ENCODE measurements at places on chromosomes 6 and 20.
A peak's percentile ranks its signal among the peaks of the same experiment; 100 is the strongest.

- H3K36me3 ChIP-seq: peaks cover 24% of the 10 kb centered on the region
- no peak for DNase-seq
- H3K27ac ChIP-seq: no peak overlapping the region
- H3K27me3 ChIP-seq: no peaks in the 10 kb centered on the region
These were observed 7.8 kb downstream of the UBE3D start for GRCh38 chr6:83057705-83058321.

DNA sequence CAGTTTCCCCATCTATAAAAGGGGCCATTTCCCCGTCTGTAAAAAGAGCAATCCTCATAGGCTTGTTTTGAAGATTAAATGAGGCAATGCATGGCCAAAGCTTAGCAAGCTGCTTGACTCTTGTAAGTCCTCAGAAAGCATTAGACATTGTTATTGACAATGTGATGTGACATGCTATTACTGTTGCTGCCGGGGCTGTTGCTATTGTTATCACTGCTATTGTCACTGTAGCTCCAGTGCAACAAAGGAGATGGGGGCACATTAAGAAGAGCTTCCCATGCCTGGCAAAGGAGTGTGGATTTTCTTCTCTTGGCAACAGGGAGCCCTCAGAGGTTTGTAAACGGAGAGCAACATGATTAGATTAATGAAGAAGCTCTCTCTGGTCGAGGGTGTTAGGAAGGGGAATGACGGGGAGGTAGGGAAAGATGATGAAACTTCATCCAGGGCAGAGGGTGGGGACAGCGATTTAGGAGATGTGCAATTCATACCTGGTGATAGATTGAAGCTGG, 33.1 kb upstream of the FAM83D start:
- peak overlapping the region; percentile 67 for H3K27ac ChIP-seq
- peaks cover 25% of the 10 kb centered on the region for H3K36me3 ChIP-seq
- H3K4me1 ChIP-seq: peaks cover 30% of the 10 kb centered on the region
- H3K4me3 ChIP-seq: peak overlapping the region; percentile 3
- no peak for DNase-seq

GRCh38 chr6:39389484-39389767, 66.9 kb upstream of the KCNK16 start:
- peaks cover 9% of the 10 kb centered on the region for H3K27me3 ChIP-seq
- no peak overlapping the region for H3K4me3 ChIP-seq
- no peaks in the 10 kb centered on the region for H3K4me1 ChIP-seq
- no peaks in the 10 kb centered on the region for H3K36me3 ChIP-seq
- H3K27ac ChIP-seq: no peak overlapping the region

DNA sequence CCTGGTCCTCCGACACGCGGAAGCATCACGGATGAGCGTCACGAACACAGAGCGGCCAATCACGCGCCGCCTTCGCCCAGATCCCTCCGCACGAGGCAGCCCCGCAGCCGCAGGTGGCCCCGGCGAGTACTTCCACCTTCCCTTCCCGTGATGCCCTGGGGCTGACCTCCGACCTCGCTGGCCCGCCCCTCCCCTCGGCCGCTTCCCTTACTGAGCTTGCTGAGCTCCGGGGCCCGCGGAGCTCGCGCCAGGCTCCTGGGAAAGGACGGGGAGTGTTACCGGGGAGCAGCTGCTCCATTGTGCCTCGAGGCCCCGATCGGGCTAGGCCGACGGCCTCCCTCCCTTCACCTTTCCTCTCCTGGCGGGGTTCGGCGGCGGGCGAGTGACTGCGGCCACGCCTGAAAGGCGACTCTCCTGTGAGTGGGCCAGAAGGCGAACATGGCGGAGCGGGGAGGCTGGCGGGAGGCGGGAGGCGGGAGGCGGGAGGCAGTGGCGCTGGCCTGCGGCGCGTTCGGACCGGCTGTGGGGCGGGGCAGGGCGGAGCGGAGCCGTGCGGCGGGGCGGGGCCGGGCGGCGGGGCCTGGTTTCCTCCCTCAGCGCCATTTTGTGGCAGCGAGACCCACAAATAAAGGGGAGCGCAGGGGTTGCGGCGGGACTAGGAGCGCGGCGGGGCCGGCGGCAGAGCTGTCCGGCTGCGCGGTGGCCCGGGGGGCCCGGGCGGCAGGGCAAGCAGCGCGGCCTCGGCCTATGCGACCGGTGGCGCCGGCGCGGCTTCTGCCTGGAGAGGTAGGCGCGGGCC, at the start of gene WTAP:
TSS of gene WTAP (plus strand) at position 589 of the 799 bp plus-strand sequence. CDS start 8,760 bp downstream, outside the sequence.
- no peaks in the 10 kb centered on the region for H3K27me3 ChIP-seq
- H3K4me1 ChIP-seq: peaks cover 37% of the 10 kb centered on the region
- peak within 1 kb of the TSS; percentile 97 for H3K4me3 ChIP-seq
- peaks cover 61% of the 10 kb centered on the region for H3K36me3 ChIP-seq

DNA sequence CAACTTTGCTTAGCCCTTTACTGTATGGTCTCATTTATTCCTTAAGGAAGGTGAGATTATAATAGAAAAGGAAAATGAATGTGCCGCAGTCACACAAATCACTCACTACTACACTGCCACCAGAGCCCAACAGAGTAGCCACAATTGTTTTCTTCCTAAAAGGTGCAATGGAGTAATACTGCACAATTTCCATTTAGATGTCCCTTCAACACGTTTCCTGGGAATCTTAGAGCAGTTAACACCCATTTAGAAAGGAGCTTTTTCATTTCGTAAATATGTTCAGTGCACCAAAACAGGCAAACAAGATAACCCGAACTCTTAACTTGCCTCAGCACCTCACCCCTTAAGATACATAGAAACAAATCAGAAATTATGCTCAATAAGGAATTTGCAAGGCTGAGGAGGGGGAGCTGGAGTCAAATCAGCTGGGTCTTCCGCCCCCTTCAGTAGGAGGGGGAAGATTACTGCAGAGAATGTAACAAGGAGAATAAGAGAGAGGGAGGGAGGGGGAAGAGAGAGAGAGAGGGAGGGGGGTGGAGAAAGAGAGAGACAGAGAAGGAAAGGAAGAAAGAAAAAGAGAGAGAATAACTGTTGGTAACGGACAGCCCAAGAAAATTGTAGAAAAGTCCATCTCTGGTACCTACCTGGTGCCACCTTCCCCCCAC, 155.5 kb downstream of the BCAS1 start:
- H3K4me3 ChIP-seq: peak overlapping the region; percentile 85
- no peak for DNase-seq
- peaks cover 6% of the 10 kb centered on the region for H3K36me3 ChIP-seq

DNA sequence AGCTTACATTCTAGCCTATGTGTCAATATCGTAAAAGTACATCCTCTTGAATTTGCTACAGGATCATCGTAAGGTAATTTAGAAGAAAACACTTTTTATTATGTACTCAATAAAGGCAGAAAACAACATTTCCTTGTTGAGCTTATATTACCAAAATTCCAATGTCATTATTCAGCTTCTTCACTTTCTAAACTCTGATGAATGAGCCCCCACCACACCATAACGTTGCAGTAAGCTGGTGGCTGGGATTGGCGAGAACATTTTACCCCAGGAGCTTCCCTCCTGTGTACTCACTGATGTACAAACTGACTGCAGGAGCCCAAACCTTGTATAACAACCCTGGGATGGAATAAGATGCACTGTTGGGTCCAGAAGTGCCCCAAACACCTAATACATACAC, 238.1 kb upstream of the MARCKS start:
- no peak overlapping the region for H3K27ac ChIP-seq
- DNase-seq: no peak
- H3K27me3 ChIP-seq: peaks cover 11% of the 10 kb centered on the region

DNA sequence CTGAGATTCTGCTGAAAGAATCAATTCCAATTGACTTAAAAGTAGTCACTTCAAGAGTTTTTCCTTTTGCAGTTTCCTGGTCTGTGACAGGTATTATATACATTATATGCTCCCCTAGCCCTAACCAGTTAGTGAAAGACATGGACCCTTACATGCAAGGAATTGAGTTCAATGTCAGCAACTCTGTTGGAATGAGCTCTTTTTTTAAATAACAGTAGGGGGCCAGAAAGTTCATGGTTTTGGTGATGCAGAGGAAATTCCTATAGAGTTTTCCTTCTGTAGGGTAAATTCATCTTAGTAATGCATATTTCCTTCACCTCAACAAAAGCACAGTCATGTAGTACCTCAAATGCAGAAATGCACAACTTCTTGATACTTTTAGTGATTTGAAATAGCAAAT, 172.2 kb downstream of the KIF6 start:
- H3K27me3 ChIP-seq: peaks cover 8% of the 10 kb centered on the region
- no peak overlapping the region for H3K4me3 ChIP-seq
- H3K36me3 ChIP-seq: no peaks in the 10 kb centered on the region

DNA sequence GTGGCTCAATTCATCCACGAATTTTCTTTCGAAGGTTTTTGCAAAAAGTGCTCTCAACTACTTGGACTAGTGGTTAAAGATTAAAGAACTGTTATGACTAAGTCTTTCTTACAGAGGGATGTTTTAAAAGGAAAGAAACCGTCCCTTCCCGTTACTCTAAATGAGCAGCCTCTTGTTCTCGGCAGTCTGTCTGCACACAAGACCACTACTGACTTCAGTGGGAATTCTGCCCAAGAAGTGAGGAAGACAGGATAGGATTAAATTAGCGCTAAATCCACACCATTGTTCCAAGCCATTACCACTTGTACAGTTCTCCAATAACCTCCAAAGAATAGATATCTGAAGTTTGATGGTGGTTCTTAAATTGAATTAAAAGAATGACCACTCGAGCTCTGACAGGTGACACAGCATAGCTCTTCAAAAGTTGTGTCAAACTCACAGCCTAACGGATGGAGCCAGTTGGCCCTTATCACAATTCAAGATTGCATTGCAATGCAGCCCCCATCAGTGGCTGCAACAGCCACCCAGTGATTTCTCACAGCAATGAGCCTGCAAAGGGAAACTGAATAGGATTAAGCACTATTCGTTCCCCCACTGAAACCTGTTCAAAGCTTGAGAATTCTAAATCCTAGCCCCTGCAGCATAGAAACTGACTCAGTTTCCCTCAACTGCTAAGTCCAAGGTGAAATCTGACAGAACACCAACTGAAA, 1.8 kb downstream of the EPB41L2 start:
- no peak for DNase-seq
- peak overlapping the region; percentile 83 for H3K4me3 ChIP-seq
- peaks cover 27% of the 10 kb centered on the region for H3K4me1 ChIP-seq
- no peaks in the 10 kb centered on the region for H3K27me3 ChIP-seq
- H3K36me3 ChIP-seq: peaks cover 8% of the 10 kb centered on the region

GRCh38 chr20:5586720-5587119, 163.5 kb upstream of the SHLD1 start:
- DNase-seq: no peak
- peak overlapping the region; percentile 10 for H3K27ac ChIP-seq
- H3K36me3 ChIP-seq: peaks cover 11% of the 10 kb centered on the region
- H3K4me3 ChIP-seq: no peak overlapping the region
- peaks cover 33% of the 10 kb centered on the region for H3K4me1 ChIP-seq
- H3K27me3 ChIP-seq: no peaks in the 10 kb centered on the region

DNA sequence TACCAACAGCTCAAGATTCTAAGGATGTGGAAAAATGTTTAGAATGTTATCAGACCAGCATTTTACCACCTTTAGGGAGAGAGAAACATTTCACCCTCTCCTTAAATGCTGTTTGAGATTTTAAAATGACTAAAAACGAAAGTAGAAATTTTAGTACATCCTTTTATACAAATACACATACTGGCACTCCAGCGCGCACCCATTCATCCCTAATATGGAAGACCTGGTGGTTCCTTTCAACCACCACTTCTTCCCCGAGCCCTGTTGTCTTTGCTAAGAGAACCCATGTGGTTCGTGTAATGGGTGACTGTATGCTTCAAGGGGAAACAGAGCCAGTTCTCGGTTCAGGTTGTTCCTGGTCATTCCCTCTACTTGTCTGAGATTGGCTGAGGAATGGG, 21.3 kb downstream of the SPATA2 start:
- H3K27me3 ChIP-seq: no peaks in the 10 kb centered on the region
- peak overlapping the region; percentile 49 for H3K27ac ChIP-seq
- DNase-seq: no peak
- peaks cover 13% of the 10 kb centered on the region for H3K4me1 ChIP-seq
- no peak overlapping the region for H3K4me3 ChIP-seq

DNA sequence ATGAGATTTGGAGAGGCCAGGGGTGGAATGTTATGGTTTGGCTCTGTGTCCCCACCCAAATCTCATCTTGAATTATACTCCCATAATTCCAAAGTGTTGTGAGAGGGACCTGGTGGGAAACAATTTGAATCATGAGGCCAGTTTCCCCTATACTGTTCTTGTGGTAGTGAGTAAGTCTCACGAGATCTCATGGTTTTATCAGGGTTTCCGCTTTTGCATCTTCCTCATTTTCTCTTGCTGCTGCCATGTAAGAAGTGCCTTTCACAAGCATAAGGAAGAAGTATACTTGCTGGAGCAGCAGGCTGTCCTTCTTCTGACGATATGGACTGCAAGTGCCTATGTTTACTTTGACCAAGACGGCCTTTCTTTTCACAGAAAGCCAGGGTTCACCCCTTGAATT, 270.5 kb downstream of the ESR1 start:
- peaks cover 4% of the 10 kb centered on the region for H3K36me3 ChIP-seq
- DNase-seq: no peak
- H3K4me1 ChIP-seq: no peaks in the 10 kb centered on the region
- H3K4me3 ChIP-seq: no peak overlapping the region
- peaks cover 5% of the 10 kb centered on the region for H3K27me3 ChIP-seq
